SIG-M5 (cell line): ENCODE measurements at places on chromosomes 3 and 15.

- DNase-seq = no peak
Measured at GRCh38 chr15:79115986-79116665, 25.5 kb upstream of the RASGRF1 start.

DNA sequence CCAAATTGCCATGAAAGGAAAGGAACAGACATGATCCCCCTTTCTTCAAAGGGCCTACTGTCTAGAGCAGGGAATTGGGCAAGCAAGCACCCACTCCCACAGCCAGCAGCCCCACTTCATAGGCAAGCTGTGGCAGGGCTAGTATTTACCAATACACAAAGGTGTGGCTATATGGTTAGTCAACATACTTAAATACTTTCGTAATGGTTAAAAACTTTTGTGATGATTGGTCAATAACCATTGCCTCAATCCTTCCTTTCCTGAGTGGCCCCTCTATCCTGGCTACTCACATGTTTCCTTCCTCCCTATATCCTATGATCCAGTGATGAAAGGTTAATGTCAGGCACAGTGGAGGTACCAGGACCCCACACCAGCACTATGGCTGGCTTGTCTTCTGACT, 30.1 kb upstream of the ARL8B start:
- DNase-seq = no peak

DNA sequence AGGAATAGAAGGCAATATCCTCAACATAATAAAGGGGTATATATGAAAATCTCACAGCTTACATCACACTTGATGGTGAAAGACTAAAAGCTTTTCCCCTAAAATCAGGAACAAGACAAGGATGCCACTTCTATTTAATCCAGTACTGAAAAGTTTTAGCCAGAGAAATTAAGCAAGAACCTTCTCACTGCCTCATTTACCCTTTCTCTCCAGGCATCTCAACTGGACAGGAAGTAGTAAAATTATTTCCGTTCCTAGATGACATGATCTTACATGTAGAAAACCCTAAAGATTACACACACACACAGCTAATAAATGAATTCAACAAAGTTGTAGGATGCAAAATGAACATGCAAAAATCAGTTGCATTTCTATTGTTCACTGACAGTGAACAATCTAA, 11.2 kb downstream of the SCAP start:
- peak; percentile 52 for DNase-seq

- DNase-seq = no peak
Measured at GRCh38 chr3:126932188-126932931, 50.6 kb upstream of the PLXNA1 start.

GRCh38 chr15:68537097-68537496, 41.7 kb upstream of the CORO2B start:
- no peak for DNase-seq

GRCh38 chr3:72579191-72579580, 269.1 kb downstream of the SHQ1 start:
- no peak for DNase-seq

GRCh38 chr3:117788506-117788905, 1078.9 kb downstream of the TUSC7 start:
- no peak for DNase-seq

GRCh38 chr3:44865272-44866035, 3.7 kb downstream of the TMEM42 start:
- DNase-seq = no peak

DNA sequence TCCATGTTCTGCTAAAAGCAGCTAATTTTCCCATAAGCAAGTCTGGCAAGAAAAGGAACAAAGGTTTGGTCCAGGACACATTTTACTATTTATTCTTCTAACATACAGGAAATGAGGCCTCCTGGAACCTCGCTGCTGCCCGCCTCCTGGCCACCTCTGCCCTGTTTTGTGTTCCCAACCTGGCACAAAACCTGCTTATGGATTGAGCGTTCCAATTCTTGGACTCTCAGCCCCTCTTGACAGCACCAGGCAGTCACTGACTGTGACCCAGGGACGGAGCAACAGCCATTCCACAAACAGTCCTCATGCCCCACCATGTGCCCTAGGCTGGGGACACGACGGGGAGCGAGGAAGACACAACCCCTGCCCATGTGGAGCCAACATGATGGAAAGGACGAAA, 11.6 kb upstream of the SSUH2 start:
- DNase-seq = no peak

GRCh38 chr3:152376351-152377183, 107.8 kb downstream of the MBNL1 start:
- peak; percentile 93 for DNase-seq

DNA sequence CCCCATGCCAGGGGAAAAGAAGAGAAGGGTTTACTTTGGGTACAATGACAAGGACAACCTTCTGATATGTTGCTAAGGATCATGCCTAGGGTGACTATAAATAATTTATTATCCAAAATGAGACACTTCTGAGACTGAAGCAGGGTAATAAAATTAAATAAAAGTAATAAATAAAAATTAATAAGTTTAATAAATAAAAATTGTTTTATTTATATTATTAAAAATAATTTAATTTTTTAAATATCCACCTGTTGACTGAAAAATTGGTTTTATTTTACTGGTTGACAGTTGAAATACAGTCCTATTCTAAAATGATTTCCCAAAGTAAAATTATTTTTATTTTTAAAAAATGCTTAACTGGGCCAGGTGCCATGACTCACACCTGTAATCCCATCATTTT, 102.0 kb downstream of the FHIT start:
- DNase-seq = no peak

DNA sequence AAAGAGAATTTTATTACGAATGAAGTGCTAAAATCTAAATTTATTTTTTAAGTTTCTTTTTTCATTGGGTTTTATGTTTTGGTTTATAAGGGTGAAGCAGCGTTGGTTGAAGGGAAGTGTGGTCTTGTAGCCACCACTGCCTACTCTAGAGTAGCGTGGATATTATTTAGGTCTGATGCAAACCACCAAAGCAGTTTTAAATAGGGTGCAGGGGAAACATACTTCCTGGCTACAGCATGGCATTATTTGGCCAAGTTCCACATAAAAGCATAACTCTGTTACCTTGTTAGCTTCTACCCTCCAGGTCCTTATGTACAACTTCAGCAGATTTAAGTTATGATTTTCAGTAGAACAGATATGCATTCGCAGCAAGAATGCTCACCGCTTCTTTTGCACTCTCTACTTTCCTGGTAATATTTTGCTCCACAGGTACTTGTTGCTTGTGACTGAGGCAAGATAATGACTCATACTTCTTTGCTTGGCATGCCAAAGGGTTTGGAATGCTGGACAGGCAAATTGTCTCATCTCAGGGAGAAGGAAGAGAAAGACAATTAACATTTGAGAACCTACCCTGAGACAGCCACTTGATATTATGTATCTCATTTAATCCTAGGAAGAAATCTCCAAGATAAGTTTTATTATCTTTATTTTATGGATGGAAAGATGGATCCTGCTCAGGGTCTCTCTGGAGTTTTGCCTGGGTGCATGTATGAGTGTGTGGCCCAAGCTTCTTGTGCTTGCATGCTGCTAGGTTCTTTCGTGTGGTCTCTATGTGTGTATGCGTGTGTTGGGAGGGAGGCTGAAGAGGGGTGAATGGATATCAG, 5.4 kb downstream of the TGFBR2 start:
- no peak for DNase-seq

DNA sequence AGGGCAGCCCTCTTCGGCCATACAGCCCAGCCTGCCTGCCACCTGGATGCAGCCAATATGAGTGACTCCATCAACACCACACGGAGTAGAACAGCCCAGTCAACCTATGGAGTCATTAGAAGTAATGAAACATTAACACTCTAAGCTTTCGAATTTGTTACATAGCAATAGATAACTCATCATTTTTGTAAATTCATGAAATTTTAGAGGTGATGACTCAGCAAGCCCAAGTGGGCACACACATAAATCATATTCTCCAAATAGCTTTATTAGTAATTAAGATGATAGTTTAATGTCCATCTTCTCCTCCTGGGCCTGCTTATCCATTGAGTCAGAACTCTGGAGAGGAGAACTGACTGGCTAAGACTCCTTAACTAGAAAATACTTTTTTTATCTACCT, 335.0 kb upstream of the KCNH8 start:
- no peak for DNase-seq

DNA sequence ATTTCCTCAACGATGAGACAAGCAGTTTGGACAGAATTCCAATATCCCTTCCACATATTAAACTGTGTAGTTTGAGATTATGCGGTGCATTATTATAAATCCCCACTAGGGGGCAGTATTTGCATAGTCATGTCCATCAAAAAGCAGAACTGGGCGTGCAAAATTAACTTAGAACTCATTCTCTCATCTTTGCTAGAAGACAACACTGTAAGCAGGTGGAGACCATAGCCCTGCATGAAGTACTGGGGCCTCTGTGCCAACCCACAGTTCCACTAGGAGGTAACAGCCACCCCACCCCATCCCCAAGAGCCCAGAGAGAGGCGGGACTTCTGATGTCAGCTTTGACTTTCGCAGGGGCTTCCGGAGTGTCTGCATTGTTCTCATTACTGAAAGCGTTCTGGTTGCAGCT, 106.6 kb upstream of the TMC3 start:
- DNase-seq = no peak

GRCh38 chr15:96627031-96627568, 296.6 kb downstream of the NR2F2 start:
- DNase-seq = no peak

DNA sequence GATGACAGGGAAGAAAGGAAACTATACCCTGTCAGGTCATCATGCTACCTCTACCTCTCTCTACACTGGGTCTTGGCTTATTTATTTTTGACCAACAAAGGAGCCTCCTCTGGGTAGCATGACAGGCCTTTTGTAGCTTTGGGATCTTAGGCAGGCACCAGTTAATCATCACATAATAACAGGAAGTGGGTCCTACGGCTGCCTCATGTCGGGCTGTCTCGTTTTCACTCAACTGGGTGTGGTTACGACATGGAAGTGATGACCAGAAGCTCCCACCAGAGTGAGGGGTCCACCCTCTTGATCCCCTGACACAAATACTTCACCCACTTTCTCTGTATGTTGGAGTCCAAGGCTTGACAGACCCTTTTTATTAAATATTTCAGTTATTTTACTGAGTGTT, 105.3 kb downstream of the CD47 start:
- no peak for DNase-seq

DNA sequence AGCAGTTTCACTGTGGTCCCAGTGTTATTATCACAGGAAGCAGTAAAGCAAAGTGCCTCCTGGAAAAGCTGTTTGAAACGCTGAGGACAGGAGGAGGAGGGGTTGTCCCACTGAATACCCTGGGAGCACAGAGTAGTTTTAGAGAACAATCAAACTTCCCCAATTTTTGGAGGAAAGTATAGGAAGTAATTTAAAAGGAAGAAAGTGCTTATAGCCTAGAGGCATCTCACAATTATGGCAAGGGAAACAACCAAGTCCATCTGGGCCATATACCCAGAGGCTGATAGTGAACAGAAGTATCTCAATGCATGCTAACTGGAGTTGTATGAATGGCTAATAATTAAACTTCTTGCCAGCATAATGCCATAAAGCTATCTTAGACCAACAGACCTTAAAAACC, 137.2 kb upstream of the EPHA6 start:
- DNase-seq = no peak

DNA sequence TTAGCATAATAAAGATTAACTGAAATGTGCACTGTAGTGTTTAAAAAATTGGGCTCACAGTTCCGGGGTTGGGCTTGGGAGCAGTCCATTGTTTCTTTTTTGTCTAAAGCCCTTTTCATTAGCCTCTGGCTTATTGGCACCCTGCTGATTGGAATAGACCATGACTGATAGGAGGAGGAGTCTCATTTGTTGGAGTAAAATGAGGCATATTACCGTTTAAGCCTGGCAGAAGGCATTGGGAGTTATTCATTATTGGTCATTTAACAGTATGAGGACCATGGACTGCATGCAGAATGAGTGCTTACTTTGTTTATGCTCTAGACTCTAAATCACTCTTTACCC, 139.0 kb upstream of the CGNL1 start:
- DNase-seq = no peak

- DNase-seq = no peak
Measured at GRCh38 chr3:7536921-7537320, 676.0 kb downstream of the GRM7 start.

GRCh38 chr15:60372756-60373155, 25.0 kb downstream of the ANXA2 start:
- no peak for DNase-seq

- DNase-seq = no peak
Measured at GRCh38 chr3:31213869-31214486, 318.7 kb upstream of the STT3B start.

GRCh38 chr15:61518191-61518950, 289.3 kb upstream of the RORA start:
- DNase-seq = no peak

DNA sequence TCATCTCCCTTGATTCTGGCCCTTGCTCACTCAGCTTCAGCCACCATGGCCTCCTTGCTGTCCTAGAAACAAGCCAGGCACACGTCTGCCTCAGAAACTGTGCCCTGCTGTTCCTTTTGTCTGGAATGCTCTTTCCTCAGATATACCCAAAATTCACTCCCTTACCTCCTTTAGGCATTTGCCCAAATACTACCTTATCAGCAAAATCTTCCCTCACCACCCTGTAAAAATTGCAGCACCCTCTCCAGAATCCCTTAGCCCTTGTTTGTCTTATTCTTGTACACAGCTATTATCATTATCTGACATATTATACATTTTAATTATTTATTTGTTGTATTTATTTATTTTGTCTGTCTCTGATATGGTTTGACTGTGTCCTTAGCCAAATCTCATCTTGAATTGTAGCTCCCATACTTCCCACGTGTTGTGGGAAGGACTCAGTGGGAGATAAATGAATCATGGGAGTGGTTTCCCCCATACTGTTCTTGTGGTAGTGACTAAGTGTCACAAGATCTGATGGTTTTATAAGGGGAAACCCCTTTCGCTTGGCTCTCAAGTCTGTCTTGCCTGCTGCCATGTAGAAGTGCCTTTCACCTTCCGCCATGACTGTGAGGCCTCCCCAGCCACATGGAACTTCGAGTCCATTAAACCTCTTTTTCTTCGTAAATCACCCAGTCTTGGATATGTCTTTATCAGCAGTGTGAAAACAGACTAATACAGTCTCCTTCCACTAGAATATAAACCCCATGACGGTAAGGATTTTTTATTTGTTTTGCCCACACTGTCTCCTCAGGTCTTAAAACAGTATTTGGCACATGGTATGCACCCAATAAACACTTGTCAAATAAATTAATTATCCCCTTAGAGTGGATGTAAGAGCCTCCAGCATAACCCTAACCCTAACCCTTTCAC, 60.0 kb upstream of the STT3B start:
- no peak for DNase-seq

- DNase-seq = no peak
Measured at GRCh38 chr3:74360406-74360805, 254.1 kb downstream of the CNTN3 start.

DNA sequence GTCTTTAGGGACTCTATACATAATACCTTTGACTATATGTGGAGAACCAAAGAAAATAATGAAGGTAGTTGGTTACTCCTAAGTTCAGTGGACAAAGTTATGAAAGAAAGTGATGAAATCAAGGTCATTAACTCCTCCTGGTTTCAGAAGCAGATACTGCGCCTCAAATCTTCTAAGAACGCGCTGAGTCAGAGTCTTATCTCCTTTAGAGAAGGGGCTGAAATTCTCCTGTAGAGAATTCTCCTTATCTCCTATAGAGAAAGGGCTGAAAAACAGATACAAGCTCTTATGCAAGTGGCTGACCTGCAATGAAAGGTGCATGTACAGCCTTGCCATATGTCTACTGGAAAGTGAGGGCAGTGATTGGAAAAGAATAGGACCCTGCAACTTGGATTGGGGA, 824.2 kb downstream of the NSUN3 start:
- DNase-seq = no peak
